Glutamatergic neuron (in vitro differentiated cells): ENCODE measurements at places on chromosomes 4 and X.
A peak's percentile ranks its signal among the peaks of the same experiment; 100 is the strongest.

GRCh38 chr4:120293341-120293740 is 226.7 kb upstream of the MAD2L1 start:
- no peak for DNase-seq

DNA sequence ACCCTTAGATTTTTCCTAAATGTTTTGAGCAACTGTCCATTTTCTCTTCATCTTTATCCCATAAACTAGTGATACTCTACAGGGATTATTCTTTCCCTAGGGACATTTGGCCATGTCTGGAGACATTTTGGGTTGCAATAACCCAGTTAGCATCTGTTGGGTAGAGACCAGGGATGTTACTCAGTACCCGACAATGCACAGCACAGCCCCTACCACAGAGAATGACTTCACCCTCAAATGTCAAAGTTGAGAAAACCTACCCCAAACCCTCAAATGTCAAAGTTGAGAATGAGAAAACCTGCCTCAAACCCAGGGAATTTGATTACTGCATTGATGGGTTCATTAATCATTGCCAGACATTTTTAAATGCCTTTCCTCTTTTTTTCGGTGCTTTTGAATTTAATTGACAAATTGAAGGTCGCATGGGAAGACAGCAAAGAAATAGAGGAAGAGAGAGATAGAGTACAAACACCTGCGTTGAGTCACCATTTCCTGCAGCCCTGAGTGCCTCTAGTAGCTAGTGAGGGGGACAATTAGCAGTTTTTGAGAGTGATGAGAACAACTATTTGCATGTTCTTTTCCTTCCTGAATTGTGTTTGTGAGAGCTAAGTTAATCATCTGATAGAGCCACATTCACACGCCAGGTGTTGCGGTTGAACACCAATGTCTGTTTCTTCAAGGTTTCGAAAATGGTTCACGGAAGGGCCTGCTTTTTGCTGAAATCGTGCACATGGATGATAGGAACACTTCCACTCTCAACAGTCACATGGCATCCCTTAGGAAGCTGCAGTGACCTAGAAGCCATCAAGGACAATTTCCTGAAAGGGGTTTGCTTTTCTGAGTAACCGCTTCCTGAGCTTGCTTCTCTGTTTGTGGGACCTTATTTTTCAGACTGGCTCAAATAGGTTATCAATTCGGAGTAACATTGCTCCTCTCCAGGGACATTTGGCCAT is 203.9 kb upstream of the VCX3A start:
- no peak for DNase-seq

- DNase-seq: no peak
Observed at GRCh38 chr4:72067051-72067450, 35.3 kb downstream of the NPFFR2 start.

GRCh38 chrX:55489314-55490009 is at the start of gene USP51:
Gene USP51 (minus strand): TSS chrX:55489848. CDS start chrX:55488939, 909 bp downstream.
- DNase-seq: peak; percentile 36

GRCh38 chr4:168995537-168996295 is 14.3 kb downstream of the CBR4 start:
- DNase-seq: no peak

GRCh38 chrX:103275947-103276567 is 493 bp downstream of the TCEAL5 start:
- DNase-seq: peak; percentile 28

GRCh38 chr4:41572516-41572915 is 34.6 kb downstream of the LIMCH1 start:
- no peak for DNase-seq

DNA sequence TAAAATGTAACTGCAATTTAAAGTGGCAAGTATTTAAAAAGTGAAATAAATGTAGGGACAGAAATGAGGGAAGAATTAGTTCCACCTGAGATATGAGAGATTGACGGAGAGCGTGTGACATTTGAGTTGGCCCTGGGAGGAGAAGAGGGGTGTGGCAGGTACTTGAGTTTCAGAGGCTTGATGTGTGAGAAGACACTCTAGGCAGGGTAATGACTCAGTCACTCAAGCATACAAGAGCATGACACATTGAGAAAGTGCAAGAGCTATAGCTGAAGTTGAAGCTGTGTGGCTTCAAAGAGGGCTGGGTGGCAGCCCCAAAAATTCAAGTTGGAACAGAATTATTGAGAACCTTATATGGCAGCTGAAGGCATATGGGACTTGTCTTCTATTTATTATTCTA is 420.5 kb downstream of the SLITRK2 start:
- DNase-seq: no peak

GRCh38 chrX:116009861-116010710 is 160.5 kb upstream of the AGTR2 start:
- peak; percentile 24 for DNase-seq

DNA sequence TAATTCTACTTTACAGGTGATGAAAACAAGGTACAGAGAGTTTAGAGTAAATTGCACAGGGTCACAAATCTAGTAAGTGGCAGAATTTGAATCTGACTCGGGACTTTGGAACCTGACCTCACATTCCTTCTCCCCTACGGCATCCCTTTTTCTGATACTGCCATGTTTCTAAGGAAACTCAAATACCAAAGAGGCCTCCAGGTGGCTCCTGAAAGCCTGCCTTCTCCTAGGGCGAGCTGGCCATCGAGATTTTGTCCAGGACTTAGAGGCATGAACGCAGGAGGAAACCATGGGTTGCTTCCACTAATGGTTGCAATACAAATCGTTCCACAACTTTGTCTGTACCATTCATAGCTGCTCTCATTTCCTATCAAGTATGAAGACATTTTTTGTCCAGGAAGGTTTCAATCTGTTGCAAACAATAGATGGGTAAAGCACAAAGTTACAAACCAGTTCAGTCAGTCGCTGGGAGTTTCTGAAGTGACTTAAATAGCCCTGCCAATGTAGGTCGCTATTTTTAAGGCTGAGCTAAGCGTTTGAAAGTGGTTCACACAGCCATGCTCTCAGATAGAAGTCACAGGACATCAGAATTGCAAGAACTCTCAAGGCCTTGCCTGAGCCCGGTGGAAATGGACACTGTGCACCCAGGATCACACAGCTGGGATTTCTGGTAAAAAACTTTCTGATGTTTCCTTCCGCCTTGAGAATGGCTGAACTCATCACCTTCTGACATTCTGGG is 296.6 kb upstream of the PRPS2 start:
- DNase-seq: no peak

DNA sequence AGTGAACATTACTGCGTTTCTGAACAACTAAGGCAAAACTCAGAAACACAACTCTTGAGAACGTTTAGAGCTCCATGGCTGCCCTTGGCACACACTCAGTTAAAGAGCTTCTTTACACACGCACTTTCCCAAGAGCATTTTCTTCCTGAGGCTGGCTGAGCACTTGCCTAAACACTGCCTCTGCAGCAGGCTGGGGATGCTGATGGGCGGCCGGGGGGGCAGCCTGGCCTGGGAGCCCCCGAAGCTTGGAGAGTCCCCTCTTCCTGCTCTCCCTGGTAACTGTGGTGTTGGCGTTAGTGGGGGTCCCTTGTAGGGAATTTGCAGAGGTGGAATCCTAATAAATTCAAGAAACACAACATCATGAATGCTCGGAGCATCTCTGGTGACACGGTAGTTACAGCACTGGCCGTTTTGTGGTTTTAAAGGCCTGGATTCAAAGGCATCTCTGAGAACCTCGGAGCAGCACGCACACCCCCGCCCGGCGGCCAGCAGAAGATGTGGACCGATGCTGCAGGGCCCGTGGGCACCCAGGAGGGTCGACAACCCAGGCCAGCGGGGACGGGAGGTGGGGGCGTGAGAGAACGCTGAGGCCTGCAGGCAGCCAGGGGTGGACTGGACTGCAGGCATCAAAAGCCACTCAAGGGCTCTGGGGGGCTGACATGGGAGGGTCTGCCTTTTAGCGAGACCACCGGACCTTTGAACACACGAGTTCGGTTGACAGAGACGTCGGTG is 45.4 kb downstream of the FGFRL1 start:
- no peak for DNase-seq

DNA sequence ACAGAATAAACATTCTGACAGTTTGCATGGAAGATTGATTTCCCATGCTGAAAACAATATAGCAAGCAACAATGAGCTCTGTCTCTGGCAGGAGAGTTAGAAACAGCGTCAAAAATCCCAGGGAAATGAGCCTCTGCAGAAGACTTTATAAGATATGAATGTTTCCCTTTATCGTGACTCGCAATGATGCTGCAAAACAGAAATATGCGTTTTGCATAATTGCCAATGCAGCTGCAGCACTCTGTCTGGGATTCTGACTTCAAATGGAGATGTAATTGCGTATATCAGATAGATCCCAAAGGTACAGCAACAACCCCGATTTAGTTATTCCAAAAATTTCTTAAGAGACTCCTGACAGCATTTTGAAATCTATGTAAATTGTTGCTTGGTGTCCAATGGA is 702.4 kb upstream of the EPHA5 start:
- no peak for DNase-seq

DNA sequence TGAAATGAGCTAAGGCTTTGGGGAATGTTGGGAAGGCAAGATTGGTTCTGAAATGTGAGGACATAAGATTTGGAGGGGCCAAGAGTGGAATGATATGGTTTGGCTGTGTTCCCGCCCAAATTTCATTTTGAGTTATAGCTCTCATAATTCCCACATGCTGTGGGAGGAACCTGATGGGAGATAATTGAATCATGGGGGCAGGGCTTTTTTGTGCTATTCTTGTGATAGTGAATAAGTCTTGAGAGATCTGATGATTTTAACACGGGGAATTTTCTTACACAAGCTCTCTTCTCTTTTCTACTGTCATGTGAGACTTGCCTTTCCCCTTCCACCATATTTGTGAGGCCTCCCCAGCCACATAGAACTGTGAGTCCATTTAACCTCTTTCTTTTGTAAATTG is 157.6 kb upstream of the C1QTNF7 start:
- no peak for DNase-seq

DNA sequence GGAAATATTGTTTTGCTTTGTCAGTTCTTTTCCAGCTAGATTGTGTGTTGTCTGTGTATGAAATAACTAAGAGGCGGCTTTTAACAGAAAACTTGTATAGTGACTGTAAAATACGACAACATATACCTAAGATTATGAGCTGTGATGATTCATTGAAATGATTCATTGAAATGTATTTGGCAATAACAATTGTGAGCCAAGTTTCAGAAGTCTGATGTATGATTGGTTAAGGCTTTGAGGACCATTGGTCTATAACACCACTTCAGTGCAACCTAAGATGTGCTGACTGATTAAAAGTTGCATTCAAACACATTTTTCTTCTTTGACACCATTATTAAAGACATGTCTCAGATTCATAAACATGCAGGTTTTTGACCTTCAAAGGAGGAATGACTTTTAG is 76.6 kb downstream of the PTPN13 start:
- DNase-seq: no peak

- DNase-seq: no peak
Observed at GRCh38 chrX:34147345-34147744, 15.2 kb upstream of the FAM47A start.

- no peak for DNase-seq
Observed at GRCh38 chr4:77209936-77210335, 52.9 kb downstream of the CCNG2 start.

- no peak for DNase-seq
Observed at GRCh38 chr4:135244696-135245095, 1043.1 kb upstream of the PABPC4L start.

DNA sequence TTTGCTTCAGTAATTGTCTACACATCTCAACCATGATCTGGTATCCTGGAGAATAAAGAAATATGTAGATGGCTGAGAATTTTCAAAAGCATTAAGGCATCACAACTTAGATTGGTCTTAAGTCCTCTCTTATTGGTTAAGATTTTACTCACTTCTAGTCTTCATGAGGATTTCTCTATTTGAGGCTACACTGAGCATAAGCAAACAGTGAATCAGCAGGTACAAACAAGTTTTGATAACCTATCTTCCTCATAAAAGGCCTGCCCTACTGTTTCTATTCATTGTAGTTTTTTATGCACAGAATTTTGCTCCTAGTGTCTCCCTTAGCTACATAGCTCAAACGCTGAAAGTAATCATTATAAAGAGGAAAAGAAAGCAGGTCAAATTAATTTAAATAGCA is 460.7 kb upstream of the RPS6KA3 start:
- DNase-seq: no peak

DNA sequence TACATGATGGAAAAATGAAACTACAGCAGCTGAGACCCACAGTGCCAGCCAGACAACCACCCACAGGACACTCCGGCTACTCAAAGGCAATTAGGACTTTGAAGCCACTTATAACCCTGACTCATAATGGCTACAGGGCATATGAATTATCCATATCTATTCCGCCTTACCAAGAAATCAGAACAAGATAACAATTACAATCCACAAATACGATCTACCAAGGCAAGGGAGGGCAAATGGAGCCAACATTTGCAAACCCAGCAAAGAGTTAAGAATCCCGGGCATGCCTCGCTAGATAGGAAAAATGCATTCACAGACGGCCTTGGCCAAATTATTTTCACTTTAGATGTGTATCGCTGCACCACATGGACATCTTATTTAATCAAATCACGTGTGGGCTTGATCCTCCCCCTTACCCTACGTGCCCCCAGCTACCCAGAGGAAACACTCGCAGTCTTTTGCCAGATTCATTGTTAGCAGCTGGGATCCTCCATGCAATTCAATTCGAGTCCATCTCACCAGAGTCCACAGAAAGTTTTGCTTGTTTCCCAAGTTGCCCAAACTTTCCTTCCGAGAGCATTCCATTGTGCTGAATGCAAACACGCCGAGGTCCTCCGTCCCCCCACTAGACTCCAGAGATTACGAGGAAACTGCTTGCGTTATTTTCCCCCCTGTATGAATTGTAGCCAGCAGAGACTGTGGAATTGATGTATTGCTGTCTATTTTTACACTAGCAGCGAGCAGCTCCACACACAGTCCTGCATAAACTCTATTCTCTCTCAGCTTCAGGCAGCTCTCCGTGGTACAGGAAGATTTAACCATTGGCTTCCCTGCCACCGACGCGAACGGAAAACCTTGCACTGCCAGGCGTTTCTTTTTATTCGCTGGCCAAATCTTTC is 1.2 kb downstream of the PPARGC1A start:
- no peak for DNase-seq

DNA sequence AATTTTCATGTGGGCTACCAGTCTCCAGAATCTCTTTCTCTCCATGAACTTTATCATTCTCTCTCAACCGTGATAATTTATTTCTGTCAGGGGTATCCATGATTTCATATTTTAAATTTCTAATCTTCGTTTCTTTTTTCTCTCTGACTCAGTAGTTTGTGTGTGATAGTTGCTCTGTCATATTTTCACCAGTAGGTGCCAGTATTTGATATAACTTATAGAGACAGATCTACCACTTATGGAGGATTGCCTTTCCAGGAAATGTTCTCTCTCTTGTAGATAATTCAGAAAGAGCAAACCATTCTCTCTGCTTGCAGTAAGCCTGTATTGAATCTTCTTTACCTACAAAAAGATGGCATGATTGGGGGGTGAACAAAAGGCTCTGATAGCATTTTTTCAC is 79.3 kb upstream of the DYNLT3 start:
- no peak for DNase-seq
